Aortic smooth muscle cell (primary cell): ENCODE measurements at places on chromosomes 2 and 18. TPM values are rescaled to one million over a fixed set of nuclear protein-coding genes. Genes with fewer than 3 reads are reported as not detected.

ALPI gene
- not detected in 2 replicates for total RNA-seq

DAW1 gene
- total RNA-seq = 1.4 and 4.1 TPM in 2 replicates

PROM2 gene
- 0.19 and 0.26 TPM in 2 replicates for total RNA-seq

SETBP1 gene
- total RNA-seq = 2.6 and 3.7 TPM in 2 replicates

CFAP210 gene
- total RNA-seq = under 0.01 TPM in 1 of 2 replicates, not detected in the other

NGEF gene
- total RNA-seq = 14.9 and 16.0 TPM in 2 replicates
